Neural crest cell (in vitro differentiated cells): ENCODE measurements at places on chromosomes 5 and 9.

- DNase-seq, result peak; percentile 32
- peaks cover 5% of the 10 kb centered on the region for H3K4me1 ChIP-seq
- peaks cover 26% of the 10 kb centered on the region for H3K27me3 ChIP-seq
- no peaks in the 10 kb centered on the region for H3K36me3 ChIP-seq
Measured at GRCh38 chr5:172707285-172708182, 63.5 kb downstream of the DUSP1 start.

- no peak for DNase-seq
- no peaks in the 10 kb centered on the region for H3K4me1 ChIP-seq
- no peak overlapping the region for H3K27ac ChIP-seq
- H3K36me3 ChIP-seq, result peaks cover 27% of the 10 kb centered on the region
- H3K4me3 ChIP-seq, result no peak overlapping the region
Measured at GRCh38 chr5:78221964-78222451, 72.5 kb downstream of the AP3B1 start.

DNA sequence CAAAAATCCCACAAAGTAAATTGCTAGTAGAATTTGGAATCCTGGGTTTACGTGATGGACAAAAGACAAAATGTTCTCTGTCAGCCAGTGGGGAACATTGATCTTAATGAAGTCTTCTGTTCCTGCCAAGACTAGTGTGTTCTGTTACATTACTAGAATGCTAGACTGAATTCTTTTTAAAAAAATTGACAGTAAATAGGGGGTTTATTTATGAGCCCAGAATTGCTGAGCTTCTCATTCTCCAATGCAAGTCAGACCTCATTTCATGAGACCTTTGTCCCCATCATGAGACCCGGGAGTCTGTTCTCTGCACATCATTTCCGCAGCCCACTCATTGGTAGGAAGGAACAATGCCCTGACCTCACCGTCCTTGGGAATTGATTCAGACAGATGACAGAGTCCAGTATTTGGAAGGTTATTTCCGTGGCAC, 173.8 kb upstream of the OTULINL start:
- H3K4me3 ChIP-seq, result no peak overlapping the region
- no peak overlapping the region for H3K27ac ChIP-seq
- no peak for DNase-seq
- no peaks in the 10 kb centered on the region for H3K27me3 ChIP-seq
- H3K36me3 ChIP-seq, result peaks cover 14% of the 10 kb centered on the region
- H3K4me1 ChIP-seq, result no peaks in the 10 kb centered on the region

DNA sequence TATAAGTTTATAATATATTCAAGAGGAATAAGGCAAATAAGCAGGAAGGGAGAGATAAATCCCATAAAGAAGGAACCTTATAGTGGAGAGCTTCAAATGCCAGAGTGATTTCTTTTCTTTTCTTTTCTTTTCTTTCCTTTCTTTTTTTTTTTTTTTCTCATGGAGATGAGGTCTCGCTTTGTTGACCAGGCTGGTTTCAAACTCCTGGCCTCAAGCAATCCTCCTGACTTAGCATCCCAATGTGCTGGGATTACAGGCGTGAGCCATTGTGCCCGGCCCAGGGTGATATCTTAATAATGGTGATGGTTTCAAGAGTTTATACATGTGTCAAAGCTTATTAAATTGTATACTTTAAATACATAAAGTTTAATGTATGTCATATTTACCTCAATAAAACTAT, 19.6 kb upstream of the FOCAD start:
- no peak for DNase-seq
- no peaks in the 10 kb centered on the region for H3K27me3 ChIP-seq
- no peak overlapping the region for H3K27ac ChIP-seq
- peaks cover 7% of the 10 kb centered on the region for H3K4me1 ChIP-seq
- H3K36me3 ChIP-seq, result peaks cover 4% of the 10 kb centered on the region

DNA sequence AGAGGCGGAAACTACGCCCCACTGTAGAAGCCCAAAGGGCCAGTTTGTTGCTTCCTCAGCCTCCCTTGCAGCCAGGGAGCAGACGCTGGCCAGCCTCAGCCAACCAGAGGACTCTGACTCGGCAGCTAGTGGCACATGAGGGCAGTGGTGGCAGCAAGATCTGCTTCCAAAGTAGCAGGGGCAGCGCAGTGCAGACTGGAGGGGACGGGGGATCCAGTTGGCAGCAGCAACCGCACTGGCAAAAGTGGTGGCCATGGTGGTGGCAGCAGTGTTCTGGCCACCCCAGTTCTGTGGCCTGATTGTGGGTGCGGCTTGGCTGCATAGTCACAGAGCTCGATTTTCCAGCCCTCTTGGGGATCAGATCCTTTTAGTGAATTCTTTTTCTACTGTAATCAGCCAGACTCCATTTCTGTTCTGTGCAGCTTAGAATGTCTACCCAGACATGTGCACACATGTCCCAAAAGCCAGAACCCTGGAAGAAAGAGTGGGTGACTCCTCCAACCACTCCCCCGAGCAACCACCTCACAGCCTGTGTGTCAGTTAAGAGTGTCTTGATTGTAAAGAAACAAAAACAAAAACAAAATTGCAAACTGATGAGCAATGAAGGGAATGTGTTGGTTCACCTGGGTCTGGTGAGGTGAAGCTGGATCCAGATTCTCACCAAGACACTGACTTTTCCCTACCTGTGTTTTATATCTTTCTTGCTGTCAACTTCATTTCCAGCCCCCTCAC, 11.0 kb upstream of the ZBTB43 start:
- H3K4me3 ChIP-seq, result no peak overlapping the region
- DNase-seq, result no peak
- H3K4me1 ChIP-seq, result no peaks in the 10 kb centered on the region
- H3K27ac ChIP-seq, result no peak overlapping the region
- H3K27me3 ChIP-seq, result peaks cover 53% of the 10 kb centered on the region
- H3K36me3 ChIP-seq, result no peaks in the 10 kb centered on the region

GRCh38 chr5:169838688-169839087, 141.6 kb downstream of the INSYN2B start:
- DNase-seq, result no peak
- H3K4me3 ChIP-seq, result no peak overlapping the region
- H3K27me3 ChIP-seq, result no peaks in the 10 kb centered on the region
- H3K4me1 ChIP-seq, result no peaks in the 10 kb centered on the region

DNA sequence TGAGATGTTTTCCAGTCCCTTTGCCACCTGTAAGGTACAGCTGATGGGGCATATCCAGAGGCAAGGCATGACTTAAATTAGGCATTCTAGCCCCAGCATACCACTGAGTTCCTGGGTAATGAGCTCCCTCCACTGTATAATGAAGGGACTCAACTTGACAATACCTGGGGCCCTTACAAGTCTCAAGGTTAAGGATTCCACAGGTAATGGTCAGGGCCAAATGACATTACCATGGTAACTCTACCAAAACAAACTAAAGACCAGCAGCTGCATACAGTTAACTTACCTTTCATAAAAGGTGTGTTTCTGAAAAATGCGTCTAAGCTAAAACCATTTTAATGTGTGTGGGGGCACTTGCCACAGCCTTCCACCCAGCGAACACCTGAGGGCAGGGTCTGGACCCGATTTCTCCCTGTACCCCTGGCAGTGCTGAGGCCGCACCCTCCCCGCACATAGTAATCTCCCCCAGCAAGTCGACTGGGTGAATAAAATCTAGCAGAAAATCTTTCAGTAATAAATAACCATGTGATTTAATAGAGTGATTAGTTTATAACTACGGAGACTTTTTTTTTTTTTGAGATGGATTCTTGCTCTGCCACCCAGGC, 24.2 kb downstream of the CCDC69 start:
- H3K27ac ChIP-seq, result no peak overlapping the region
- H3K4me3 ChIP-seq, result no peak overlapping the region
- peaks cover 4% of the 10 kb centered on the region for H3K27me3 ChIP-seq
- DNase-seq, result no peak

- peaks cover 6% of the 10 kb centered on the region for H3K27me3 ChIP-seq
- H3K27ac ChIP-seq, result no peak overlapping the region
- no peaks in the 10 kb centered on the region for H3K36me3 ChIP-seq
- H3K4me3 ChIP-seq, result no peak overlapping the region
Measured at GRCh38 chr5:13648822-13649221, 295.7 kb downstream of the DNAH5 start.

- no peak overlapping the region for H3K4me3 ChIP-seq
- no peaks in the 10 kb centered on the region for H3K36me3 ChIP-seq
- peaks cover 62% of the 10 kb centered on the region for H3K27me3 ChIP-seq
- H3K4me1 ChIP-seq, result no peaks in the 10 kb centered on the region
- DNase-seq, result no peak
Measured at GRCh38 chr5:139998837-139999236, 44.3 kb downstream of the NRG2 start.

GRCh38 chr5:63043792-63044191, 465.2 kb downstream of the LRRC70 start:
- H3K27me3 ChIP-seq, result no peaks in the 10 kb centered on the region
- no peak overlapping the region for H3K27ac ChIP-seq
- peaks cover 3% of the 10 kb centered on the region for H3K4me1 ChIP-seq
- no peaks in the 10 kb centered on the region for H3K36me3 ChIP-seq

DNA sequence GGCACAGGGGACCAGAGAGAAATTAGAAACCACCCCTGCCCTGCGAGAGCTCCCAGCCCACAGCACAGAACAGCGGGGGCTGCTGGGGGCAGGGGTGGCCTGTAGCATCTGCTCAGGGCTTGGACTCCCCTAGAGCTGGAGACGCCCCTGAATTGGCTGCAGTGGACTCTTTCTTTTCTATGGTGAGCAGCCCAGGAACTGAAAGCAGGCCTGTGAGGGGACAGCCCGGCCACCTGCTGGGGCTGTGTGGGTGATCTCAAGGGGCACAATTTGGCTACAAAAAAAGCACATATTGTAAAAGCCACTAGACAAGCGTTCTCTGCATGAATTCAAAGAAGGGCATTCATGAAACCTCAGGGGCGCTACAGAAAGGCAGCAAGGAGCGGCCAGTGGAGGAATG, 57.5 kb upstream of the ICE1 start:
- no peak overlapping the region for H3K27ac ChIP-seq
- no peaks in the 10 kb centered on the region for H3K36me3 ChIP-seq
- peaks cover 36% of the 10 kb centered on the region for H3K4me1 ChIP-seq
- no peak overlapping the region for H3K4me3 ChIP-seq
- H3K27me3 ChIP-seq, result peaks cover 47% of the 10 kb centered on the region

- peak; percentile 2 for DNase-seq
- H3K4me3 ChIP-seq, result no peak overlapping the region
- no peaks in the 10 kb centered on the region for H3K27me3 ChIP-seq
- H3K4me1 ChIP-seq, result peaks cover 4% of the 10 kb centered on the region
- H3K36me3 ChIP-seq, result no peaks in the 10 kb centered on the region
- no peak overlapping the region for H3K27ac ChIP-seq
Measured at GRCh38 chr5:143592648-143593047, 189.2 kb upstream of the NR3C1 start.

GRCh38 chr5:75659791-75660450, 48.7 kb downstream of the ANKDD1B start:
- peaks cover 25% of the 10 kb centered on the region for H3K4me1 ChIP-seq
- no peaks in the 10 kb centered on the region for H3K36me3 ChIP-seq
- DNase-seq, result no peak
- no peak overlapping the region for H3K27ac ChIP-seq
- no peaks in the 10 kb centered on the region for H3K27me3 ChIP-seq

GRCh38 chr5:11903614-11904264, 507 bp downstream of the CTNND2 start:
- peak overlapping the region; percentile 97 for H3K4me3 ChIP-seq
- peak; percentile 64 for DNase-seq
- peaks cover 20% of the 10 kb centered on the region for H3K4me1 ChIP-seq
- no peak overlapping the region for H3K27ac ChIP-seq
- H3K36me3 ChIP-seq, result no peaks in the 10 kb centered on the region
